Coronary artery (tissue), 2 donors: ENCODE measurements at places on chromosomes 6 and 20.

GRCh38 chr20:23744817-23745216 lies 5.9 kb downstream of the CST1 start:
- DNase-seq: no peak

- no peak for DNase-seq
Observed at GRCh38 chr6:105484238-105485161, 81.6 kb upstream of the PREP start.

GRCh38 chr6:160265869-160266476 lies 7.4 kb upstream of the SLC22A2 start:
- no peak for DNase-seq

DNA sequence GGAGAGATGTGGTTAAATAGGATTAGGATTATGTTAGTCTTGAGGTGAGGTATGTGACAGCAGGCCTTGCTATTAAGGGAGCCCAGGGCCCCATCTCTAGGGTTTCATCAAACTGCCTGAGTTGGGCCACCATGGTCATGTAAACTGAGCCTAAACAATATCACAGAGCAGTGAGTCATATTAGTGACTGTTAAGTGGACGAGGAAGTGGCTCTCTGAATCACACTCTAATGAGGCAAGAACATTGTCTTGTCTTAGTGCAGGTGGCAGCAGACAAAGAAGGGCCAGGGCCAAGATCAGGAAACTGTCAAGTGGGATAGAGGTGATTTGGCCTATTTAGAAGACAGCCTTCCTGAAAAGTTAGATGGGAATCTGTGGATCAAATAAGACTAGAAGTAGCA lies 23.1 kb downstream of the ENPP3 start:
- DNase-seq: no peak

DNA sequence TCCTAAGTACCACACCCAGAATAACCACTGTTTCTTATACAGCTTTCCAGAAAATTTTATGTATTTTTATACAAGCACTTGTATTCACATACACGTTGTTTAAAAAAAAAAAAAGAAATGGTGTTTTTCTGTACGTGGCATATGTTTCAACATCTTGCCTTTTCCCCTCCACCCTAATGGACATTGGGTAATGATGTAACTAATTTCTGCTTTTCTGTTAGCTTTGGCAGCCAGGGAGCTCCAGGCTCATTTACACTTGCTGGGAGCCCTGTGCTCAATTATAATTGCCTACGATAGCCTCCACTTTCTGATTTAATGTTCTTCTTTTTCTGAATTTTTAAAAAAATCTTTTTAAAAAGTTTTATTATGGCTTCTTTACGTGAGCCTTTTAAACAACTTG lies 352.4 kb downstream of the UTRN start:
- no peak for DNase-seq

GRCh38 chr6:35725721-35726438 lies 11.0 kb upstream of the ARMC12 start:
- DNase-seq: peak; percentile 94

GRCh38 chr6:20261685-20262084 lies 49.4 kb upstream of the MBOAT1 start:
- no peak for DNase-seq

DNA sequence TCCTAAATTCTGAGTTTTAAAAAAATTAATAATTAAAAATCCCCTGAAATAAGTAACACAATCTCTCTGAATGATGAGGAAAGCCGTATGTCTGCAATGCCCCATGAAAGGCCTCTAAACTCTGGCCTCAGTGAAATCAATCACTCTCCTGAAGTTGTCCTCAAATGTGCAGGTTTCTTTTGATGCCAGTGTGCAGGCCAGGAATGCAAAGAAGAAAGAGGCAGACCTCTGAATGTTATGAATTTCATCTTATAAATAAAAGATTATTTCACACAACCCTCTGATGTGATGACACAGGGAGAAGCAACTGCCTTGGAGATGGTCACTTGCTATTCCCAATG lies 121.8 kb downstream of the TBXT start:
- DNase-seq: no peak

- DNase-seq: no peak
Observed at GRCh38 chr6:135320721-135321621, 139.9 kb downstream of the MYB start.

GRCh38 chr6:133394630-133395029 lies 153.5 kb downstream of the EYA4 start:
- DNase-seq: no peak

DNA sequence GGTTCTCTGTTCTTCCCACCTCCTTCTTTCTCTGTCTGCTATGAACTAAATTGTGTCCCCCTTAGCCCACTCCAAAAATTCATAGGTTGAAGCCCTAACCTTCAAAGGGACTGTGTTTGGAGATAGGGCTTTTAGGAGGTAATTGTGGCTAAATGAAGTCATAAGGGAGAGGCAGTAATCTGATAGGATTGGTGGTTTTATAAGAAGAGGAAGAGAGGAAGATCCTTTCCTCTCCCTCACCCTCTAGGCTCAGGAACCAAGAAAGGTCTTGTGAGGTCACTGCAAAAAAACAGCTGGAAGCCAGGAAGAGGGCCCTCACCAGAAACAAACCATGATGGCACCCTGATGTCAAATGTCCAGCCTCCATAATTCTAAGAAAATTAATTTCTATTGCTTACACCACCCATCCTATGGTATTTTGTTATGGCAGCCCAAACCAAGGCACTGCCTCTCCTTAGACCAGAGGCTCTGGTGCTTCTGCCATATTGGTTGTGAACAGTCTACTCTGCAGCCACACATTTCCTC lies 135.1 kb upstream of the COL21A1 start:
- no peak for DNase-seq

- no peak for DNase-seq
Observed at GRCh38 chr6:48016020-48016755, 94.8 kb downstream of the PTCHD4 start.

DNA sequence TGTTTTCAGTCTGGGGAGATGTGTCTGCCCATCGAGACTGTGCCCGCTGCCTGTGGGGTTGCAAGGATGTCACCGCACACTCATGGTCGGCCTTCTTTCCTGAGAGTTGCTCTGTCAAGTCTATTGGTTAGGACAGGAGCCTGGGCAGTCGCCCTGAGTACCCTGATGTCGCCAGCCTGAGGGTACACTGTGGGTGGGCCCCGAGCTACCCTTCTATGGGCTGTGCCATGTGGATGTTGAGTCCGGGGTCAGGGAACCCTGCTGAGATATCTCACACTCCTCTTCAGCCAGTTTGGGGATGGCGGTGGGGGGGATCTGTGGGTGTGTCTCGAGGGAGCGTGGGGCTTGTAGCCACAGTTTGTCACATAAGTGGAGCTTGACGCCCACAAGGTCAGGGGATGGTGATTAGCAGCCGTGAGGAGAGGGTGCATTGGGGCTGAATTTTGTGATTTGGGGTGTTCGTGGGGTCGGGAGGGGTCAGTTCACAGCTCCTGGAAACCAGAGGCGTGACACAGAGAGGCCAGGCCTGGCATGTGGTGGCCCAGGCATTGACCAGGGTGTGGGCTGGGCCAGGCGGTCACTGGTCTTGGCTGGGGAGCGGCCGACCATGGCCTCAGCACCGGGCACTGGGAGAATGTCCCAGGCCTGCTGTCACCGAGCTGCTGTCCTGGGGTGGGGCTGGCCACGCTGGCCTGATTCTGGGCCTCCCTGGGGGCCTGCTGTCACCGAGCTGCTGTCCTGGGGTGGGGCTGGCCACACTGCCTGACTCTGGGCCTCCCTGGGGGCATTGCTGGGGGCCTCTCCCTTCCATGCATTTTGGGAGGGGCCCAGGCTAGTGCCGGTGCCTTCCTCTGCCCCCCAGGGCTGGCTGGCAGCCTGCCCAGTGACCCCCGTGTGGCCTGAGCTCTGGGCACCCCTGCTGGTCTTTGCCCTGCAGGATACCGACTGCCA lies 1.6 kb upstream of the NPBWR2 start:
- DNase-seq: no peak

GRCh38 chr6:3232017-3232945 lies 4.8 kb upstream of the TUBB2B start:
- DNase-seq: no peak

- DNase-seq: no peak
Observed at GRCh38 chr20:63635431-63636141, 8.7 kb upstream of the GMEB2 start.

DNA sequence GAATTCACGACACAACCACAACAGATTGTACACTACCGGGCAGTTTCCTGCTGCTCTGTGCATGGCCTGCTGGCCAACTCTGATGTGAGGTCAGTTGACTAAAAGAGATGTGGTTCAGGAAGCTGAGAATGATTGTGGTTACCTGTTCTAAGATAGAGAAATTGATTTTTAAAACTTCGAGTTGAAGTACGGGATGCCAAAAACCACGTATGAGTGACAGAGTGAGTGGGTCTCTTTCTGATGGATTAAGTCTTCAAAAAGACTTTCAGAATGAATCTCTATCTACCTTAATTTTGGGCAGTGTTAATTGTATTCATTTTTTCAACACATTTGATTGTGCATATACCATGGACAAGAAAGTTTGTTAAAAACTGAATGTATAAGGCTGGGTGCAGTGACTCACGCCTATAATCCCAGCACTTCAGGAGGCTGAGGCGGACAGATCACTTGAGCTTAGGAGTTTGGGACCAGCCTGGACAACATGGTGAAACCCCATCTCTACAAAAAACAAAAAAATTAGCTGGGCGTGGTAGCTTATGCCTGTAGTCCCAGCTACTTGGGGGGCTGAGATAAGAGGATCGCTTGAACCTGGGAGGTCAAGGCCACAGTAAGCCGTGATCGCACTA lies 121.2 kb downstream of the SGK1 start:
- no peak for DNase-seq

- DNase-seq: no peak
Observed at GRCh38 chr20:58567437-58567836, 52.2 kb upstream of the APCDD1L start.

DNA sequence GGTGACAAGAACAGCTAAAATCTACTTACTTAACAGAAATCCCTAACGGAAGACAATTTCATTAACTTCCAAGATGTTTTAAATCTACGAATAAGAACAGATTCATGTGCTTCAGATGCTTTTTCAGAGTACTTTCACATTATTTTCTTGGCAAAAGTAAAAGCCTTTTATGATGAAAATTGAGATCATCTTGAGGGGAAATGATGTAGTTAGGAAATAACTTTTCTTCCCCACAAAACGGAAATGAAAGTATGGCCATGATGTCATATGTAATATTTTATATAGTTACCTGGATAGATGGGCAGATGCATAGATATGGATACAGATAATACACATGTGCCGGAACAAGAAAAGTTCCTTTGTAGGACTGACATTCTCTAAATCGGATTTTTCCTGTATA lies 32.8 kb downstream of the SASH1 start:
- DNase-seq: no peak

DNA sequence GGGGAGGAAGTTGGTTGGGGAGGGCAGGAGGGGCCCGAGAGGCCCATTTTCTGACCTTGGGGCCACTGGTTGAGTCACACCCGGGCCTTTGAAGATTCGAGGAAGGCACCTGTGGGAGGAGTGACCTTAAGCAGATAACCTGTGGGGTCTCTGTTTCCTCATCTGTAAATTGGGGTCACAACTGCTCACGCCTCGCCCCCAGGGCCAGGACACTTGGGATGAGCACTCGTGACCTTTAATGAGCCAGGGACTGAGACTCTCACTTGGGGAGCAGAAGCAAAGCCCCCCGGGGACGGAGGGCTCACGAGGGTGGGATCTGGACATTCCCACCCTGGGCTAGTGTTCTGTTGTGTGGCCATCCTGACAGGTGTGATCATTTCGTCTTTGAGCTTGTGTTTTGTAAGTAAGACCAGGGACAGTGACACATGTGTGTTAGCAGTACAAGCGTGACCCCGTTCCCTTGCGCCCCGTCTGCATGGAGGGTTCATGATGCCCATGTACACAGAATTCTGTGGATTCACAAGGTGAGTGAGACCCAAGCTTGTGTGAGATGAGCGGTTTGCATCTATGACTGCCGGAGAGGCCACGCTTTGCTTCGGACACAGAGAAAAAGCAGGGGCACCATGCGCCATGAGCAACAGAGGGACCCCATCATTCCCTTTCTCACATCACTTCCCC lies 79.3 kb upstream of the PMEPA1 start:
- DNase-seq: no peak

GRCh38 chr6:31423550-31423949 lies 20.2 kb downstream of the MICA start:
- DNase-seq: no peak

GRCh38 chr6:112030206-112030960 lies 23.5 kb upstream of the CCN6 start:
- no peak for DNase-seq

- no peak for DNase-seq
Observed at GRCh38 chr6:15619330-15619729, 43.5 kb downstream of the DTNBP1 start.

DNA sequence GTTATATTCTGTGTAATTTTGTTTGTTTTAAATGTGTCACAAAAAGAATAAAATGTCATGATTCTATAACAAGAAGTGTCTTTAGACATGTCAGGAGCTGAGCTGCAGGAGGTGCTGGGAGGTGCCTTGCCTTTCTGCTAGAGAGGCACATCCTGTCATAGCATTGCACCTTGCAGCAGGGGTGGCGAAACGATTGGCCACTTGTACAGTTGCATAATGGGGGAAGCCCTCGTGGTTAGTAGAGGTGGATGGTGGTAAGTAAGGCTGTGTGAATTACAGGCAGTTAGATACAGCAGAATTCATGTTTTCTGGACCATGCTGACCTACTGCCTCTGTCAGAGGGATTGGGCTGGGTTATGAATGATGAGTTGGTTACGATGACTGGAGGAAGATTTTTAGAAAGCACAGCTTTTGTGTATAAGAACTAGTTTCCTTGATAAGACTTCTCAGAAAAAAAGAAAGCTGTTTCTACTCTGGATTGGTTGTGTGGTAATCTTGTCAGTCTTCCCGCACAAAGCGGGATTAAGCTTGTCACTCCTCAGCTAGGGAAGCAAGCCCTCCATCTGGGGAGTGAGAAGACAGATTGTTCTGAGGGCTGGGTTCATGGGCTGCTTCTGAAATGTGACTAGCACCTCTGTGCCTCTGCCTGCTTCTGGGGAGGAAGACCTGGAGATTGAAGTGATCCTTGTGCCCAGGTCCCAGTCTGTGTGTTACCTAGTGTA lies 74.9 kb downstream of the FOXO3 start:
- DNase-seq: no peak

DNA sequence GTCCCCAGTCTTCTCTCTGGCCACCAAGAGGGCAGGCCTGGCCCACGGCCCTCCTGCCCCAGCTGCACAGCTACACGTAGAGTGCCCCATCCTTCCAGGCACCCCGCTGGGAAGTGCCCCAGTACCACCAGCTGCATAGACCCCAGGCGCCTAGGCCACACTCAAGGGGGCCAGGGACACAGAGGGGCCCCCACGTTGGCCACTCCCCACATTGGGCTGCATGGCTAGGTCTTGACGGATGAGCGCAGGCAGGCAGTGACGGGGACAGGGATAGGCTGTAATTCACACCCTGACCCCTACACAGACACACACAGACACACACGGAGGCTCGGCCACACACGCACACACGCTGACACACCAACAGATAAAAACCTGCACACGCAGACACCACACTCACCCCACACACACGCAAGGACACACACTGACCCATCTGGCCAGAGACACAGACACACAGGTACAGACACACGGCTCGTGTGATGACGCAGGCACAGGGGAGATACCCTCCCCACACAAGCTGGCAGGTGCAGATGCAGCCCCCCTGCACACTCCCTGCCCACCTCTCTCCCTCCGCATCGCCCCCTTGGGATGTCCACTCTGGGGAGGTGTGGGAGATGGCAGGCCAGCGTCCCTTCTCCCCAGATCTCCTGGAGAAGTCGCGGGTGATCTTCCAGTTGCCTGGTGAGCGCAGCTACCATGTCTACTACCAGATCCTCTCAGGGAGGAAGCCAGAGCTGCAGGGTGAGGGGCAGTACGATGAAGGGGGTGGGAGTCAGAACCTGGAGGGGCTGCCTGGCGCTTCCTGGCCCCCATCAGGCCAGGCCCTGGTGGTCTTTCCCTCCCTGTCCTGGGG lies 30.0 kb downstream of the MYH7B start:
- no peak for DNase-seq
